ENCODE measurements at places on chromosomes 5 and 9.

DNA sequence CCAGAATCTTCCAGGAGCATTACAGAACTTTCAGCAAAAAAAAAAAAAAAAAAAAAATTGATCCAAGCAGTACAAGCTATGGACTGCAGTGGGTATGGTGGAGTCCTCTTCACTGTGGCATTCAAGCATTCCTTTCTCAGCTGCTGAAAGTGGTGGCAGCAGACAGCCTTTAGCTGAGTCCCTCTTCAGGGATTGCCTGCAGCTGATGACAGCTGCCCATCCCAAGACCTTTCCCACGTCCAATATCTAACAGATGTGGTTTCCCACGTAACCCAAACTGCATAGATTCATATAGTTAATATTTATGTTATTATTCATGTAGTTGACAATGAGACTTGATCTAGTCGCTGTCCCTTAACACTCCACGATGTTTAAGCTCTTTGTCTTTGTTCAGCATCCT is 475.9 kb downstream of the TLE1 start:
- no peak for DNase-seq

GRCh38 chr5:157606046-157606445 is 30.5 kb upstream of the ADAM19 start:
- DNase-seq, result no peak

DNA sequence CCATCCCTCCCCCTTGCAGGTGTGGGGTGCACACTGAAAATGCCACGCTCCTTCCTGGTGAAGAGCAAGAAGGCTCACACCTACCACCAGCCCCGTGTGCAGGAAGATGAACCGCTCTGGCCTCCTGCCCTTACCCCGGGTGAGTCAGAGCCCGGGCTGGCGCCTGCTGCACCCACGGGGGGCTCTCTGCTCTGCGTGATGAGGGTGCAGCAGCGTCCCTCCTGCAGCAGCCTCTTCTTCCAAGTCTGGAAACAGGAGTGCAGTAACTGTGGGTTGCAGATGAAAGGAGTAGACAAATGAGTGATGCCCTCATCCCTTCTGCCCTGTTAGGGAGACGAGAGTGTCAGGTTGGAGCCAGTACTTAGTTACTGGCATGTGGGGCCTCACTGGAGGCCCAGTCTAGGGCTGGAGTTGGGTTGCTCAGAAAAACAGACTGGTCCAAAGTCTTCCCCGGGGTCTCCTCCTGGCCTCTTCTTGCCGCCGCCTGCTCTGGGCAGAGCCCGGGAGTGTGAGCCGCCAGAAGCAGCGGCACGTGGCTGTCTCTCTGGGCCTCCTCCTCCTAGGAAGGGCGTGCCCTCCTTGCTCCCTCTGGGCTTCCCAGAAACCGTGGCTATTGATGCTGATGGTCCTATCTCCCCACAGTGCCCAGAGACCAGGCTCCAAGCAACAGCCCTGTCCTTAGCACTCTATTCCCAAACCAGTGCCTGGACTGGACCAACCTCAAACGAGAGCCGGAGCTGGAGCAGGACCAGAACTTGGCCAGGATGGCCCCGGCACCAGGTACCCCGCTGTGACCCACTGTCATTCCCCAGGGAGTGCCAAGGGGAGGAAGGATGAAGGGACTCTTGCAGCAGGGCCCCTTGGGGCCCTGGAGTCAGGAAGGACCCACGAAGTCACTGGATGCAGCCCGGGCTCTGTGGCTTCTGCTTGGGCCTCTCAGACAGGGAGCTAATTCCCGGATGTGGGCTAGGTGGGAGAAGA is 8.4 kb downstream of the GFI1B start:
- no peak for DNase-seq

DNA sequence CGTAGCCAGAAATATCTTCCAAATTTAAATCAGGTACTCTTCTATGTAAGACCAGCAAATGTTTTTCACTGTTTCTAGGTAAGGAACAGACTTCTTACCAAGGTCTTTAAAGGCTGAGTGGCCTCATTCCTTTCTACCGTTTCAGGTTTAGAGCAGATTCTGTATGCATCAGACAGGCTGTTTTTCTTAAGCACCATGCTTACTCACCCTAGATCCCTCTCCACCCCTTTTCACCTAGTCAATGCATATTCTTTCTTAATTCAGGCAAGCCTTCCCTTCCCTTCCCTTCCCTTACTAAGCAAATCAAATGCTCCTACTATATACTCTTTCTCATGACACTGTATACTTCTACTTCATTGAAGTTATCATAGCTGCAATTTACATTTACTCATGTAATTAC is 70.7 kb downstream of the RFX3 start:
- no peak for DNase-seq

- DNase-seq, result no peak
Observed at GRCh38 chr9:91783876-91784672, 166.0 kb downstream of the ROR2 start.
